ENCODE measurements at places on chromosomes 4 and X.

DNA sequence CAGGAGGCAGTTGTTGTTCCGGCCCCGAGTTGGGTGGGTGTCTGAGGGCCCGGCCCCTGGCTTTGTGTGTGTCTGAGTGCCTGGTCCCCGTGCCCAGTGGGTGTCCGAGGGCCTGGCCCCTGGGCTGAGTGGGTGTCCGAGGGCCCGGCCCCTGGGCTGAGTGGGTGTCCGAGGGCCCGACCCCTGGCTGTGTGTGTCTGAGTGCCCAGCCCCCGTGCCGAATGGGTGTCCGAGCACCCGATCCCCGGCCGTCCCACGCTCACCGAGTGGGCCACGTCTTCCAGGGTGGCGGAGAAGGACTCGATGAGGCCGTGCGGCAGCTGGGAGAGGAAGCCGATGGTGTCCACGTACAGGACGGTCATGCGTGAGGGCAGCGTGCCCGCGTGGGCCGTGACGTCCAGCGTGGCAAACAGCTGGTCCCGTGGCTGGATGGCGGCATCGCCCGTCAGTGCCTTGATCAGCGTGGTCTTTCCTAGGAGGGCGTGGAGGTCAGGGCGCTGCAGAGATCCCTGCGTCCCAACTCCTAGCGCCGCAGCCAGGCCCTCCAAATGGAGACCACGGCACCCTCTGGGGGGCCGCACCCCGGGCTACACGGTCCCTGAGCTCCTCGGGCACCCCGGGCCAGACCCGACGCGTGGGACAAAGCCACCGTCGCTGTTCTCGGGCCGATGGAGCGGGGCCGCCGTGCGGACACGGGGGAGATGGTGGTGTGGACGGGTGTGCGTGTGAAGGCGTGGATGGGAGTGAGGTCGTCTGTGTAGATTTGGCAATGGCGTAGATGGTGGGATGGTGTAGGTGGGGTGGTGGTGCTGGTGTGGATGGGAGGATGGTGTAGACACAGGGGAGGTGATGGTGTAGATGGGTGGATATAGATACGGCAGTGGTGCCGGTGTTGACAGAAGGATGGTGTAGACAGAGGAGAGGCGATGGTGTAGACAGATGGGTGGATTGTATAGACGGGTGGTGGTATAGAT is 7.2 kb downstream of the GTPBP6 start:
- DNase-seq, result no peak

DNA sequence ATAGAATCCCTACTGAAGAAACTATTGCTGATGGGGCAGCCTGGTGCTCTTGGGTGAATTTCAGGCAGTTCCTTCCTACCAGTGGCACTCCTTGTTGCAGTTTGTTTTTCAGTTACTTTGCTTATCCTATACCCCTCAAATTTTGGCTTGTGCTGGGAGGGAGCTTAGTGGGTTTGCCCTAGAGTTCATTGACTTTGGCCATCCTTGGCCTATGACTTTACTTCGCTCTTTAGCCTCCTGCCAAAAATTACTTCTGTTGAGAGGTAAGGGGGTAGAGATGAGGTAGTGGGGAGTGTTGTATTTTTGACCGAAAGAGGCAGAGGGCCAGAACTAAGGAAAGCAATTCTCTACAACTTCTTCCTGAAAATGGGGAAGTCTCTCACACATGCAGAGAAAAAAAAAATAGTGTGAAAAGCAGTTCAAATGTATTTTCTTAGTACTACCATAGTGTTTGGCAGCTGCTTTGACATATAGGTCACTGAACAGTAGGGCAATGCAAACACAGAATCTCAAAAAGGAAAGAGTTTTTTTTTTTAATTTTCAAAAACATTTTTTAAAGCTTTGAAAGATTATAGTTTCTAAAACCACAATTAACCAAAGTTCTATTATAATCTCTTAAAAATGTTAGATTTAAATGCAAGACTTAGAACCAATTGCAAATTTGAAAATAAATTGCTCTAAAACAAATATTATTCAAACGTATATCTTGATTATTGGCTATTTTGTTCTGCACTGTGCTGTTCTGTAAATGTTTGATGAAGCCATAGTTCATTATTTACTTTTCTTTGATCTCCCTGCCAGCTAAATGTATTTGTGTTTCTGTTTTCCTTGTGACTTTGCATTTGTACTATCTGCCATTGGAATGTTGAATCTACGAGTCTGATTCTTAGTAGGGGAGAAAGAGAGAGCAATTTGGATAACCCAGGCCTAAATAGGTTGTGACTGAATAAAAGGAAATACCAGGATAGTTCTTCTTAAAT is 73.6 kb downstream of the DCK start:
- DNase-seq, result no peak

DNA sequence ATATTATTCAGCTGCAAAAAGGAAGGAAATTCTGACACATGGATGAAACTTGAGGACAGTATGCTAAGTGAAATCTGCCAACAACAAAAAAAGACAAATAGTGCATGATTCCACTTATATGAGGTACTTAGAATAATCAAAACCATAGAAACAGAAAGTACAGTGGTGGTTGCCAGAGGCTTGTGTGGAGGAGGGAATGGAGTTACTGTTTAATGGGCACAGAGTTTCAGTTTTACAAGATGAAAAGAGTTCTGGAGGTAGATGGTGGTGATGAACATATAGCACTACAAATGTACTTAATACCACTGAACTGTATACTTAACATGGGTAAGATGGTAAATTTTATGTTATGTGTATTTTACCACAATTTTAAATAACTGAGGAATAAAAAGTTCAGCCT is 212.0 kb upstream of the KLF3 start:
- DNase-seq, result no peak

DNA sequence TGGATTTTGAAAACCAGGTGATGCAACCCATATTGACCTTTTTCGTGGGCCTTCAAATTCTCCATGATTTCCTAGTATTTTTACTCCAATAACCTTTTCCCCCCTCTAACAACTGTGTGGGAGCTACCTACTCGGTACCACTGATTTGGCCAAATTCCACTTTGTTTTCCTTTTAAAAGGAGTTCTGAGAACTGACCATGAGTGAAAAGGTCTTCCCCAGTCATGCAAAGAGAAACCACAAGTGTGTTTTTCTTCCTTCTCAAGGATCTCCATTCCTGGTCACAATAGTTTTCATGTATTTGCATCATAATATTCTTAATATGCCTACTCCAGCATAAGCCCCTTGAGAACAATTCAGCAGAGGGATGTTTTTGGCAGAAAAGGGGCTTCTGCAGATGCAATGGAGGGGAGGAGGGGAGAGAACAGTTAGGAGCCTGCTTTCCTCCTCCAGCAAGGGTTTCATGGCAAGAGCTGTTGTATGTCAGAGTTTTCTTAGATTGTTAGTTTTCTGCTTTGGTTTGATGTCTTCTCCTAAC is 195.3 kb upstream of the ANXA3 start:
- no peak for DNase-seq

GRCh38 chrX:112628288-112628687 is 51.5 kb downstream of the LHFPL1 start:
- no peak for DNase-seq

DNA sequence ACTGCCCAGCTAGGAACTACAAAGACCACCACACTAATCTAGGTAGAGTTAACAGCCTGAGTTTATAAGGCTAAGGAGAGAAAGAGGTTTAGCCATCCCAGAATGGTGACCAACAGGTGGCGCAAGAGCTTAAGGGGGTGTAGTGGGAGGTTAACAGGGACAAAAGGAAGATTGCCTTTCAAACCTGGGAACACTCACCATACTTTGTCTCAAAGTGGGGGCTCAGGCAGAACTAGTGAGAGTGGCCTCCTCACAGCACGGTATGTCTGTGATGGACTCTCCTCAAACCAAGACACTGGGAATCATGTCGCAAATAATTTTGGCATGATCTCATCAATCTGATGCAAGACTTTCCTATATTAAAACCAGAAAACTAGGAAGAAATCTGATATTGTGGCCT is 23.4 kb downstream of the CCNI start:
- peak; percentile 66 for DNase-seq

DNA sequence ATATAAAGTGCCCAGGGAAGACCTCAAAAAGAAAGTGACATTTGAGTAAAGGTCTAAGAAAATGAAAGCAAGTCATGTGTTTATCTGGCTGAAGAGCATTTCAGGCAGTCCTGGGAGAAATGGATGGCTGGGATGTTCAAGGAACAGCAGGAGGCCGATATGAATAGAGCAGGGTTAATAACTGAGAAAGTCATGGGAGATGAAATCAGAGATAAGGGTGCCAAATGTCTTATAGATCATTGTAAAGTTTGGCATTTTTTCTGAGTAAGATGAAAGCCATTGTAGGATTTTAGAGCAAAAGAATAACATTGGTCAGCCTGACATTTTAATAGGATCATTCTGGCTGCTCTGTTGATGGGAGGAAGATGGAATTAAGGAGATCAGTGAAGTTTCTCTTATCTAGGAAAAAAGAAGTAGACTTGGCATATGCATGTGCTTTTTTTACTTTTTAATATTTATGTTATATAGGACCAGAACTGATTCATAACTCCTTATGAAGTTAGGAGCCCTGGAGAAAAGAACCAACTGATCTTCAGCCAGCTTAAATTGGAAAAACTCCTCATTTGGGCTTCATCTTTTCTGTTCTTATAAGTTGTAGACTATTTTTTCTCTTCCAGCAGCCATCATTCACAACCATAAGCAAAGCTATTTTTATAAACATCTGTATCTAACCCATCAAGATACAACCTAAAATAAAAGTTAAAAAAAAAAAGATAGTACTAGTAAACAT is 18.6 kb downstream of the AIMP1 start:
- no peak for DNase-seq

DNA sequence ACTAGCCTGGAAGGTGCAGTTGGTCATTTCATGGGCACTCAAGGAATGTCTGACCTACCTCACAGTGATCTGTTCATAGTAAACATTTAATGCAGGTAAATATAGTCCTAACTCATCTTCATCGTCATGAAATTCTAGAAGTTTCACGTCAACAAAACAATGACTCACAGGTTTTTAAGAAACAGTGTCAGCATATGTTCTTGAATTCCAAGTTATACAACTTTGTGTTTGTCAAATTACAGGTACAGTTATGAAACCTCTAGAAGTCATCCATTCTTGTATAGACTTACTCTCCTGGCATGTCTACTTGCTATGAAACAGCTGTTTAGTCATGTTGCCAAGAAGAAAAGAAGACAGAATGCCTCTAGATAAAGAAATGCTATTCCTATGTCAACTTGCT is 46.6 kb downstream of the AFM start:
- no peak for DNase-seq

DNA sequence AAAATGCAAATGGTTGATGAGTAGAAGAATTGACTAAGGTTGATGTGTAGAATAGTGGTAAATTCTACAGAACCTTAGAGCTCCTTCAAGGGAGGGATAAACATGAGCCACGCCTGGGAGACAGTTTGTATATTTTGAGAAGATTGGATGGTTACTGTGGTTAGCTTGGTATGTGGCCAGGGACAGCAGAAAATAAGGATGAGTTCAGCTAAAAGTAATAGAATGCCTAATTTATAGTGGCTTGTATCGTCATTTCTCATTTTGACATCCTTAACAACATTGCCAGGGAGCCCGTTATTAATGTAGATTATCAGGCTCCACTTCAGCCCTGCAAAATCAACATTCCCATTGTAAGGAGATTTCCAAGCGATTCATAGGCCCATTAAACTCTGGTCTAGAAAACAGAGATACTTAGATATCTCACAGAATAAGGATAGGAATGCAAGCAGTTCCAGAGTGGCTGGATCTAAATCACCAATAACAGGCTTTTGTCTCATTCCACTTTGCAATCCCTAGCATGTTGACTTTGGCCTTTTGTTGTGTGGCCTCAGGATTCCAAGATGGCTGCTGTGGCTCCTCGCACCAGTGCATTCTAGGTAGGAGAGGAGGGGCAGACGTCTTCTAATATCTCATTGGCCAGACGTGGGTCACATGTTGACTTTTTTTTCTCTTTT is 6.4 kb upstream of the PTTG2 start:
- no peak for DNase-seq

DNA sequence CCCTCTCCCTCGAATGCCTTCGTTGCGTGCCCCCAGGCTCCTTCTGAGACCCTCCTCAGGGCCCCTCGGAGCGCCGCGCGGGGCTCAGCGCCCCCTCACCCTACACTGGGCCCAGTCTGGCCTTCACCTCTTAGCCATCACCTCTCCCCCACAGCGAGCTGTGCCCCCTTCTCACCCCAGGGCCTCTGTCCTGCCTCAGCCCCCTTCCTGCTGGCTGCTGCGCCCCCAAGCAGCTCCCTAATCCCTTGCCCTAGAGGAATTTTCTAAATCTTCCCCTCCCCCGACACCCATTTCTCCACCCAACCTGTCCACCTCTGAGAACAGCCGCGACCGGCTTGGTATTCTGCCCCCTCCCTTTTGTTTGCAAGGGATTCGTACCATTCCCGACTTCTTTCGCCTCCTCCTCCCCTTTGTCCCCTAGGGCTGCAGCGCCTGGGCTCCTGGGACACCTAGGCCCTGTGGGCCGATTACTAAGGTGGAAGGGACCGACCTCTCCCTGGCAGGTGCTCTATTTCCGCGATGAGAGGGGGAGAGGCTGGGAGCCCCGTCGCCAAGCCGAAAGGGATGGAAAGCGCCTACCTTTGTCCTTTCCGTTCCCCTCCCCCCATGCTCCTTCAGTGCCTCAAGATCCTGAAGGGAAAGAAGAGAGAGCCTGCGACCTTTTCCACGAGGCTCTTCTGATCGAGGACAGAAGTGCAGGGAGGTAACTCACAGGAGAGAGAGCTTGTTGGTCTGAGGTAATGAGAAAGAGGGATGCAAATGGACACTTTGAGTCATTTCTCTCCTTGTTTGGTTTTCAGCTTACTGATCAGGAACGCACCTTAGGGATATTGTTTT is 10.9 kb downstream of the DLG3 start:
- no peak for DNase-seq

DNA sequence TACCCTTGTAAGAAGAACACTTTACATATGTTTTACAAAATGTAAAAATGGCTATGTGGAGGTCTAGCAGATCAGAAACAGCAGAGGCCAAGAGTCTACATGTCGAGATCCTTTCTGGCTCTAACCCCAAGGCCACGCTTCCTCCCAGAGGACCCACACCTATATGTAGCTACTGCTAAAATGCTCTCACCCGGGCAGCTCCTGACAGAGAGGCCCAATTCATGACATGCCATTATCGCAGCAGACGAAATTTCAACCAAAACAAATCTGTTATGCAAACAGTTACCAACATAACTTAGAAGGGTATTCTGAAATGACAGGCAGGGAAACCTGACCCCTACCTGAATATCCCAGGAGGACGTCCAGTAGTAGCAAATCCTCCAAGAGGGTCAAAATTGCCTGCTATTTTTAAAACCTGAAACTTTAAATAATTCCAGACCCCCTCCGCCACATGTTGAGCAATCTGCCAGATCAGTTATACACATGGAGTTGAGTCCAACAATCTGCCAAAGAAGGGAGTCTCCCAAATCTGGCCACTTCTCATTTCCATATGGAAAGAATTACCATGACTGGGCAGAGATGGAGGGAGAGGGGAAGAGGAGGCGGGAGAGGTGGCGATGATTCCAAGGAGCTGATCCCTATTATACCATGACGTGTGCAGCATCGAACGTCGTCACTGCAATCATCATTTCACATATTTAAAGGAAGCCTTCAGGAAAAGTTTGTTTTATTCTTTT is 192.9 kb upstream of the TBL1X start:
- DNase-seq, result no peak

DNA sequence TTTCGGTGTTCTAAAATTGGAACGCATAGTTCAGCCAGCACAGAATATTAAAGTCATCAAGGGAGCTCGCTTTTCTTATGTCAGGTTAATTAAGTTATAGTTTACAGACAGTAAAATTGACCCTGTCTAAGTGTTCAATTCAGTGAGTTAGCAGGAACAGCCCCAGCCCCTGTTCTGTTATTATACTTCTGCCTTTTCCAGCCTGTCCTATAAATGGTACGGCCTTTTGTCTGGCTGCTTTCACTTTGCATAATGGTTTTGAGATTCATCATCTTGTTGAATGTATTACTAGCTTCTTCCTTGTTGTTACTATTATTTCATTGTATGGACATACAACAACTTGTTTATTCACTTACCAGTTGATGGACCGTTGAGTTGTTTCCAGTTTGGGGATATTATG is 9.5 kb downstream of the CXCL13 start:
- DNase-seq, result no peak
